ENCODE measurements at places on chromosomes 5 and 9. TPM values are rescaled to one million over a fixed set of nuclear protein-coding genes. Genes with fewer than 3 reads are reported as not detected.

DNA sequence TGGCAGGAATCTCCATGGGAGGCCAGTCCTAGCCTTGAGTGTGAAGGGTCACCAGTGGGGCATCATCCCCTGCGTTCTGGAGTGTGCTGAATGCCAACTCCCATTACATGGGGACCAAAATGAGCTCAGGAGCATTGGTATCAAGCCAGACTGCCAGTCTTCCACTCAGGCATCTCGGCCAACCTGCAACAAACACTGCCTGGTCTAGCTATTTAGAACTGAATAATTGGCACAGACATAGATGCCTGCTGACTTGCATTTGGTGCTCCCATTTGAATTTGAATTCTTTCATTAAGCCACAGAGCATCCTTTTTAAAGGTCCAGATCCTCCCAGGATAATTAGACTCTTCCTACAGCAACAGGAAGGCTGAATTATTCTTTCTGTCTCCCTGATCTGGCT lies 116.6 kb upstream of the ABCA1 start:
- no peaks in the 10 kb centered on the region for H3K4me1 ChIP-seq
- no peak overlapping the region for H3K4me3 ChIP-seq
- no peak for DNase-seq

The PCDHB13 gene
- 0.05 TPM for total RNA-seq

DNA sequence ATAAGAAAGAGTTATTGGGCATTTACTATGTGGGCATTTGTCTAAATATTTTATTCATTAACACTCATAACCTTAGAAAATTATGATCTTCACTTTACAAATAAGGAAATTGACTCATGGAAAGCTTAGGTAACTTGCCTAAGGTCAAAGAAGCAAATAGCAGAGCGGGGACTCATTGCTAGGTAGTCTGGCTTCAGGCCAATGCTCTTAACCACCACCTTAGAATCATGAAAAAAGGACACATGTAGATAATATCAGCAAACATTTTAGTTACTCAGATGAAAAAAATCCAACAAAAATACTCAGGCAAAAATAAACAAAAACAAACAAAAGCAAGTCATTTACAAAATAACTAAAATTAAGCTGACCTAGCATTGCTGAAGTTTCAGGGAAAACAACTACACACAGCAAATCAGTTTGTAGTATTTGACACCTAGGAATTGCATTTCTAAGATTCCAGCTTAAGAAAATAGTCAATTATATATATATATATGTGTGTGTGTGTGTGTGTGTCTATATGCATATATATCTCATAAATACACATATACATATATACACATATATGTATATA lies 166.0 kb downstream of the HMHB1 start:
- no peak overlapping the region for H3K27ac ChIP-seq
- H3K36me3 ChIP-seq = no peaks in the 10 kb centered on the region
- H3K4me1 ChIP-seq = no peaks in the 10 kb centered on the region
- no peak for DNase-seq
- no peaks in the 10 kb centered on the region for H3K27me3 ChIP-seq
- no peak overlapping the region for H3K4me3 ChIP-seq

- no peaks in the 10 kb centered on the region for H3K36me3 ChIP-seq
- H3K27ac ChIP-seq = no peak overlapping the region
- H3K27me3 ChIP-seq = no peaks in the 10 kb centered on the region
- no peaks in the 10 kb centered on the region for H3K4me1 ChIP-seq
- H3K4me3 ChIP-seq = no peak overlapping the region
These were observed 98.0 kb downstream of the EDIL3 start for GRCh38 chr5:84286662-84287061.

DNA sequence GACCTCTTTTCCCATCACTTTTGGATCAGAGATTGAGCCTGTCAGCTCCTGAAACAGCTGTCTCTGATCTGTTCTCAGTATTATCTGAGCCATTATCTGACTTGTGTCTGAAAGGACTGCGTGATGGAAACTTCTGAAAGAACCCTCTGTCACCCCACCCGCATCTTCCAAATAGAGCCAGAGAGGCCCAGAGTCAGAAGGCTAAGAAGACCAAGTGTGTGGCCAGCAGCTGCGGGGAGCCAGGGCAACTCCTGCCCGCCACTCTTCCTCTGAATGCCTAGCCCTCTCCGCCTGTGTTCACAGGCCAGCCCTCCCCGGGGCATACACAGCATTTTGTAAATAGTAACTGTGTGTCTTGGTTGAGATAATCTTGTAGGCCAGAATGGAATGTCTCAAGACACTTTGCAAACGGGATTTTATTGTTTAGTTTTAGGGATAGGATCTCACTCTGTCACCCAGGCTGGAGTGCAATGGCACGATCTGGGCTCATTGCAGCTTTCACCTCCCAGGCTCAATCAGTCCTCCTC lies 92.7 kb downstream of the AOPEP start:
- peaks cover 11% of the 10 kb centered on the region for H3K4me1 ChIP-seq
- H3K4me3 ChIP-seq = no peak overlapping the region
- H3K27me3 ChIP-seq = no peaks in the 10 kb centered on the region
- no peaks in the 10 kb centered on the region for H3K36me3 ChIP-seq

The SLC45A2 gene
- not detected for total RNA-seq

The PDE6A gene
- not detected for total RNA-seq

- peak overlapping the region; percentile 90 for H3K4me3 ChIP-seq
- no peak for DNase-seq
- peak overlapping the region; percentile 54 for H3K27ac ChIP-seq
- no peaks in the 10 kb centered on the region for H3K27me3 ChIP-seq
These were observed 661 bp downstream of the NSMF start for GRCh38 chr9:137458194-137459151.

GRCh38 chr5:132446621-132447020 lies 44.0 kb downstream of the IRF1 start:
- no peaks in the 10 kb centered on the region for H3K27me3 ChIP-seq
- no peak for DNase-seq
- H3K4me3 ChIP-seq = no peak overlapping the region

GRCh38 chr9:137397675-137398423 lies 25.1 kb downstream of the EXD3 start:
- H3K36me3 ChIP-seq = no peaks in the 10 kb centered on the region
- no peak overlapping the region for H3K4me3 ChIP-seq
- H3K4me1 ChIP-seq = no peaks in the 10 kb centered on the region
- DNase-seq = no peak
- H3K27me3 ChIP-seq = no peaks in the 10 kb centered on the region

- no peak overlapping the region for H3K4me3 ChIP-seq
- H3K27me3 ChIP-seq = no peaks in the 10 kb centered on the region
- no peak overlapping the region for H3K27ac ChIP-seq
- no peak for DNase-seq
- H3K36me3 ChIP-seq = no peaks in the 10 kb centered on the region
These were observed 235.5 kb downstream of the ARHGEF28 start for GRCh38 chr5:73861313-73861988.

DNA sequence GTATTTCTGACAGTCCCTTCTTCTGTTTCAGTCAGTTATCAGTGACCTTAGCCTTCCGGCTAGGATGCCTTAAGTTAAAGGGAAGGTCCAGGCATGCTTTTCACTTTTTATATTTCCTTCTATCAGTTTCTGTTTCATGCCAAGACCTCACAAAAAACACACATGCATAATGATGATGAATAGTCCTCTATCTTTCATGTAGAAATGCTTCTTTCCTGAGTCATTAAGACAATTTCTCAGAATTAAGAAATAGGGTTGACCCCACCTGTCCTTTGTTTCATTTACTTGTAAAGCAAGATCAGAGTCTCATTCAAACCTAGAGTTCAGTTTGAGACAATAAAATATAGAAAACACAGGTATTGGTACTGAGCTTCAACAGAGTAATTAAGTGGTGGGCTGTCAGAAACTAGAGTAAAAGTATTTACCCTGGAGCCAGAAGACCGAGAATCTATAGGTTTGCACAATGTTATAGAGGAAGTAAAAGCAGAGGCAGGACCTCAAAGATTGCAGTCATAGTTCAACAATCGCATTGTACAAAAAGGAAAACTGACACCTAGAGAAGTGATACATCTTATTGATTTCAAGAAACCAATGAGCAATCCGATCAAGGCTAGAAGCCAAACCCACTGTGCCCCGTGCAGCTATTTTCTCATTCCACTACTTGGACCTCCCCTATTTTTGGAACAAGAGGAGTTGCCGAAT lies 118.7 kb upstream of the PUM3 start:
- DNase-seq = no peak
- H3K4me1 ChIP-seq = no peaks in the 10 kb centered on the region
- no peak overlapping the region for H3K4me3 ChIP-seq
- no peaks in the 10 kb centered on the region for H3K36me3 ChIP-seq
- H3K27me3 ChIP-seq = peaks cover 5% of the 10 kb centered on the region

DNA sequence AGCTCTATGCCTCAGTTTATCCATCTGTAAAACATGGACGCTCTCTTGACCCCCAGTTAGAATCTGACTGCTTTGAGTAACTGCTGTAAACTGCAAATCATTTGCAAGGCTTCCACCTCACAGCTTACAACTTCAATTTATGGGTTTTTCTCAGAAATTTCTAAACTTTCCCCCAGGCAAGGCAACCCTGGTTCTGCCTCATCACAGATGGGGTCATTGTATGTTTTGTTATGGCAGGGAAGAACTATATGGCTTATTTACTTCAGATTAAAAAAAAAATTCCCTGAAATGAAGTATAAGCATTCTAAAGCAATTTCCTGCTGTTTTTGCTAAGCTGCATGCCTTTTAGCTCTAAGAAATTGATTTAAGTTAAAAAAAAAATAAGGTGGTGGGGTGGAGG lies 60.0 kb downstream of the TMEM215 start:
- H3K4me3 ChIP-seq = no peak overlapping the region
- no peak overlapping the region for H3K27ac ChIP-seq
- no peaks in the 10 kb centered on the region for H3K36me3 ChIP-seq
- no peaks in the 10 kb centered on the region for H3K27me3 ChIP-seq

DNA sequence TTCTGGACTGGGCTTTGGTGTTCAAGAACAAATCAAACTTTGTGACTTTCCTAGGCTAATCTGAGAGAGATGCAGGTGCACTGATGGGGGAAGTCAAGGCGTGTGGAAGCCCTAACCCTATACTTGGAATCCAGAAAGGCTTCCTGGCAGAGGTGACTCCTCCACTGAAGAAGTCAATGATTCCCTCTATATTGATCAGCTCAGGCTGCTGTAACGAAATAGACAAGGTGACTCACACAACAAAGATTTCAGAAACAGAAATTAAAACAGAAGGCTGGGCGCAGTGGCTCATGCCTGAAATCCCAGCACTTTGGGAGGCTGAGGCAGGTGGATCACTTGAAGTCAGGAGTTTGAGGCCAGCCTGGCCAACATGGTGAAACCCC lies 69.6 kb upstream of the GGTA1 start:
- no peaks in the 10 kb centered on the region for H3K4me1 ChIP-seq
- H3K27me3 ChIP-seq = peaks cover 5% of the 10 kb centered on the region
- H3K27ac ChIP-seq = no peak overlapping the region
- DNase-seq = no peak
- no peaks in the 10 kb centered on the region for H3K36me3 ChIP-seq

- H3K4me3 ChIP-seq = no peak overlapping the region
- peaks cover 4% of the 10 kb centered on the region for H3K27me3 ChIP-seq
- no peaks in the 10 kb centered on the region for H3K36me3 ChIP-seq
These were observed 212.2 kb upstream of the MVB12B start for GRCh38 chr9:126114409-126114760.

GRCh38 chr5:109865637-109866036 lies 175.9 kb downstream of the MAN2A1 start:
- no peak overlapping the region for H3K4me3 ChIP-seq
- DNase-seq = no peak
- no peaks in the 10 kb centered on the region for H3K4me1 ChIP-seq

GRCh38 chr5:173395257-173395932 lies 67.2 kb upstream of the STC2 start:
- no peak overlapping the region for H3K4me3 ChIP-seq
- DNase-seq = no peak
- no peaks in the 10 kb centered on the region for H3K4me1 ChIP-seq
- no peaks in the 10 kb centered on the region for H3K27me3 ChIP-seq

DNA sequence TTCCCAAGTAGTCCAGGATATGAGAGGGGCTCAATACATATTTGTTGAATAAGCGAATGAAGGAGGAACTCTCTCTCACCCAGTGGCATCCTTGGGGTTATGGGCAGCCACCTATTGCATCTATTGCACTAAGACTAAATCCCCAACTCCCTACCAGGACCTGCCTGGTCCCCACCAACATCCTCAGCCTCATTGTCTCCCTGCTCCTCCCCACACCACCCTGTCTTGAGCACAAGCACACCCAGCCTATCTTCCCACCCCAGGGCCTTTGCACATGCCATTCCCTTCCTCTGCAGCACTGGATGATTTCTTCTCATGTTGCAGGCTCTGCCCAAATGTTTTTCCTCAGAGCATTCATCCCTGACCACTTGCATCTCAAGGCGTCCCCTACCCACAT lies 133.8 kb downstream of the BARX1 start:
- no peak overlapping the region for H3K4me3 ChIP-seq
- H3K36me3 ChIP-seq = no peaks in the 10 kb centered on the region
- no peak for DNase-seq

DNA sequence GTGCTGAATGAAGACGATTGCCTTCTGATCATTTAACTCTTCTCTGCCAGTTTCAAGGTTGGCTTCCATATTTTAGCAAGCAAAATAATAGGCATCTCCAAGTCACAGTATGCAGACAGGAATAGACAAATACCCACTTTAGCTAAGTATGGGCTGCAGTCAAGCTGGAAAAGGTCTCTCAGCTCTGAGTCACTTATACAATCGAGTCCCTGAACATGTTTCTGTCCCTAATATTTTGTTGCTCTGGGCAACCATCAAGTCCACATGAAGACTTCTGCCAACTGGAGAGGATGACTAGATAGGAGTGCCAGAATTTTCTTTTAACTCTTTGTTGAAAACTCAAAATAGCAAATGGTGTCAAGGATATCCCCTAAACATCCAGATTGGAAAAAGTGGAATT lies 575.3 kb downstream of the RAB3C start:
- no peak overlapping the region for H3K27ac ChIP-seq
- H3K4me1 ChIP-seq = peaks cover 1% of the 10 kb centered on the region
- no peak overlapping the region for H3K4me3 ChIP-seq
- no peaks in the 10 kb centered on the region for H3K36me3 ChIP-seq

GRCh38 chr9:112705768-112706427 lies 12.0 kb downstream of the INIP start:
- H3K36me3 ChIP-seq = peaks cover 5% of the 10 kb centered on the region
- no peak overlapping the region for H3K4me3 ChIP-seq
- H3K4me1 ChIP-seq = no peaks in the 10 kb centered on the region
- H3K27me3 ChIP-seq = no peaks in the 10 kb centered on the region

The IFNB1 gene
- not detected for total RNA-seq

DNA sequence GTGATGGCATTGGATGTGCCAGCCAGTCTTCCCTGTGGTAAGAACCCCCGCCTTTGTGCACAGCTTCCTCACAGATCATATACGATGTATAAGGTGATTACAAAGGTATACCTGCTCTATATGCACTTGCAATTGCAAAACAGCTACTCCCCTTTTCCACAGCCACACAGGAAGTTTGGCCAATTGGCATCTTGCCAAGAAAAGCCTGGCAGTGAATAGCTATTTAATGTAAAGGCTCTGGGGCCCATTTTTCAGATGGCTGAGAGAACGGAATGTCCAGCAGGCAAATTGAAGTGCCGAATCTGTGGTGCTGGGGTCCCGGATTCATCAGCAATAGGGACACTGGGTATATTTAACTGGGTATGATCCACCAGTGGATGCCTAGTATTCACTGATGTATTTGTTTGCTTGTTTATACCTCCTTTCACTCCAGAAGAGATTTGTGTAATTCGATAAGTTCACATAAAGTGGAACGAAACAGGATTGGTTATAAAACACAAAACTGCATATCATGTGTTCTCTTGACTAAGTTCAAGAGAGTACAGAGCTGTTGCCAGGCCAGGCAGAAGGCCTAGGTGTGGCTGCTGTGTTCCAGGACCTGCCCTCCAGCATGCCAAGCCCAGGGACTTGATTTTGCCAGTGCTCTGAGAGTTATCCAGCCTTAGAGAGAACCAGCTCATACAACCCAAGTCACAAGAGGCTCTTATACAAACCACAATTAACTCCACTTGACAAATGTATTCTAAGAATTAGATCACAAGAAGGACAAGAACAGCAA lies 27.7 kb upstream of the GABRP start:
- DNase-seq = no peak
- H3K36me3 ChIP-seq = no peaks in the 10 kb centered on the region
- no peak overlapping the region for H3K27ac ChIP-seq
- H3K4me1 ChIP-seq = no peaks in the 10 kb centered on the region

The HRCT1 gene
- not detected for total RNA-seq
